ENCODE measurements at places on chromosomes 11 and 22.

- no peak for DNase-seq
Observed at GRCh38 chr11:112394304-112394703, 133.6 kb upstream of the PLET1 start.

DNA sequence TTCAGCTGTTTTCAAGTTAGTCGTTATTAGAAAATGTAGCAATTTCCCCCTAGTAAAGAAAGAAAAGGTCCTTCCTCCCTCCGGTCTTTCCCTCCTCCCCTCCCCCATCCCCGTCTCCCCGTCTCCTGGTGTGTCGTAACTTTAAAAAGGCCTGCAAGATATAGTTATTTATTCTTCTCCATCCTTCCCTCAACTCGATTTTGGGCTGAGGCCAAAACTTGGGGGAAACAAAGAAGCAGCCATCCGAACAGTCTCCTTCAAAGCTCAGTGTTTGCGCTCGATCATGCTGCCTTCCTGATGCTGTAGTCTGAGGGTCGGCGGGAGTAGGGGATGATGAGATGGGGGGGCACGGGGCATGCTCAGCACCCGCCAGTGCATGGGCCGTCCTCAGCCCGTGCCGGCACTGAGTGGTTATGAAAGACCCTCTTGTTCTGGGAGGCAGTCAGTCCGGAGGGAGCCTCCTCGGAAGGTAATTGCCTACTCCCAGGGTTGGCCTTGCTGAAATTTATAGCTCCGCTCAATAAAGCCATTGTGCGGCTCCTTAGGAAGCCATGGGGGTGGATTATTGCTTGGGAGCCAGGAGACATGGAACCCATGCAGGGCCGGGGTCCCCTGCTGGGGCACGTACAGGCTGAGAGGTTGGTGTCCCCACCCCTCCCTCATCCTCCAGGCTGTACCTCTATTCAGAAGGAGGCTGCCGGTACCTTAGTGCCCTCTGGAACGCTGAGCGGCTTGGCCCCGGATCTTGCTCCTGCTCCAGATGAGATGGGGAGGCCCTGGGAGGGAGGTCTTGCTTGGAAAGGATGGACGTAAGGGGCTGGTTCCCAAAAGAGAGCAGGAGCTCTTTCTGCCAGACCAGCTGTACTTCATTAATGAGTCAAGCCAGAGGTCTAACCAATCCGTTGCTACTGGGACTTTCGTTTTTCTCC lies 212.7 kb upstream of the CADM1 start:
- no peak for DNase-seq

DNA sequence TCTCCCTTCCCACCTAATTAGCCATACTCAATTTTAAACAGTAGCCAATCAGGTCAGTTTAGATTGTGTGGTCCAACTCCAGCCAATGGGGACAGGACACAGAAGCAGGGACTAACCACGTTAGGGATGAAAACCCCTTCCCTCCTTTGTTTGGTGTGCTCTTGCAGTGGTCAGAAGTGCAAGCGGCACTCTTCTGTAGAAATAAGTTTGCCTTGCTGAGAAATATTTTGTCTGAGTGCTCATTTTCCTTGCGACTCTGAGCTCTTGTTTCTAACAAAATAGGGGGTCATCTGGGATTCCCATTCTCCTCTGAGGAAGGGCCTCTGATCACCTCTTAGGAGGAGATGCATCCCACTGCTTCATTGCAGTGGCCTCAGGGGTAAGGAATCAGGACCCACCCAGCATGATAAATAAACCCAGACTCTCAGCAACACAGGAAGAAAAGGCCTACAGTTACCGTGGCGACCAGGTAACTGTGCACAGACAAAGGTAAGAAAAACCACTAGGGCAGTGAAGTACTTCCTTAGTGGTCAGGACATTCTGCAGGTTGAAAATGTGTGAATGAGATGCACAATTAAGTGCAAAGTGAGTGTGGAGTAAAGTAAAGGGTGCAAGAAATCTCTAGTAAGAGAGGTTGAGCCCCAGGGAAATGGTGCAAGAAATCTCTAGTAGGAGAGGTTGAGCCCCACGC lies 55.4 kb downstream of the ZNF280B start:
- DNase-seq: no peak

DNA sequence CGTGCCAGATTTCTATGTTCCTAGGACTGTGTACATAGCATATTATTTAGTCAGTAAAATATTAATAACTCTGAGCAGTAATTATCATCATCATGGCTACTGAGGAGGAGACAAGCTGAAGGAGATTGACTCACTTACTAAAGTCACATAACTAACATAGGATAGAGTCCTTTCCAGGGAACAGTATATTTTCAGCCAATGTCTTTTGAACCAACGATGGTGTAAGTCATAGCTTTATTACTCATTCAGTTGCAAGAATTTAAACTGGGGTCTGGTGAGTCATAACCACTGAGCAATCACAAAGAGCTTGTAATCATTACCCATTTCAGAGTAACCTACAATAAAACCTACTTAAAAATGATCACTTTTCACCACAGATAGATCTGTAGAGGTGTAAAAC lies 1564.8 kb upstream of the TENM4 start:
- peak; percentile 22 for DNase-seq

DNA sequence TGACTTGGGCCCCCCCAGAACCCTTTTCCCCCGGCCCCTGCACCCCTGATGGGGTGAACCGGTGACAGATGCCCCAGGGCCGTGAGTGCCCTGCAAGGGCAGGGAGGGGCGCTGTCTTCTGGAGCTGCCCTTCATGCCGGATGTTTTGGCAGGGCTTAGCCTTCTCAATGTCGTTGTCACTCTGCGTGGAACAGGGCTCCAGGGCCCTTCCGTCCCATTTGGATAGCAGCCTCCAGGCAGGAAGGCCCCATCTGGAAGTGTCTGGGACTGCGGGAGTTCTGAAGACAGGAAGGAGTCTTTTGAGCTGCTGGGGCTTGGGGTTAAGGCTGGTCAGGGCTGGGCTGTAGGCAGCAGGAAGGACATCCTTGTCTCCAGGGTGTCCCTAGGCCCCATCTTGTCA lies 4.6 kb downstream of the FRMD8 start:
- no peak for DNase-seq

DNA sequence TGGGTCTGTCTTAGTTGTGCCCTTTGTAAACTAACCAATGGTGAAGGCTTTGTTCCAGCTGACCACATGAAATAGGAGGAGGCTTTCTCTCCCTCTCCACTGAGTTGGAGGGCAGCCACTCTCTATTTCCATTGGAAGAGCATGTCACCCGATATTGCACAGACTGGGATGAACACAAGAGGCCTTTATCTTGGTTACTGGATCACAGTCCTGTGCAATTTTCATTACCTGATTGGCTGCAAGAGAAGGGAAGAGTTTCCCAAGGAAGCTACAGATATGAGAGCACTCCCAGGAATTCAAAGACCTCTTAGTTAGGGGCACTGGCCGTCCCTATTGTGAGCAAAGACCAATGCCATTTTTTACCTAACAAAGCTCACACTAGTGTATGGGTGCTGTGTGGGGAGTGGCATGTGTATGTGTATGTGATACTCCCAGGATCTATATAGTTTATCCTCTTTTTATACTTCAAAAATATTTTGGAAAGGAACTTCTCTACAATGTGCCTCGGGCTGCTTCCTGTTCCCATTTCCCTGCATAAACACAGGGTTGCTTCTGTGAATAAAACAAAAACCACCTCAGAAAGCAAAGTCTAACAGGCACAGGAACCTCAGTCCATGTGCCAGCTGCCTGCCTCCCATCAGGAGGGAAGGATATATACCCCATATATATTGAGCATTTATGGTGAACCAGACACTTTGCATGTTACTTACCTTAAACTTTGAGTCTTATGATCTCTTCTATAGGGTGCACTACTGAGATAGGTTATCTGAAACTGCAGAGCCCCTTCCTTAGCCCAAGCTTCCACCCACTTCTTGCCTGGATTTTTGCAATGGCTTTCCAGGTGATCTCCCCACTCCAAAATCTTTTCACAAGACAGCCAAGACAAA lies 126.5 kb downstream of the RASSF10 start:
- DNase-seq: no peak

DNA sequence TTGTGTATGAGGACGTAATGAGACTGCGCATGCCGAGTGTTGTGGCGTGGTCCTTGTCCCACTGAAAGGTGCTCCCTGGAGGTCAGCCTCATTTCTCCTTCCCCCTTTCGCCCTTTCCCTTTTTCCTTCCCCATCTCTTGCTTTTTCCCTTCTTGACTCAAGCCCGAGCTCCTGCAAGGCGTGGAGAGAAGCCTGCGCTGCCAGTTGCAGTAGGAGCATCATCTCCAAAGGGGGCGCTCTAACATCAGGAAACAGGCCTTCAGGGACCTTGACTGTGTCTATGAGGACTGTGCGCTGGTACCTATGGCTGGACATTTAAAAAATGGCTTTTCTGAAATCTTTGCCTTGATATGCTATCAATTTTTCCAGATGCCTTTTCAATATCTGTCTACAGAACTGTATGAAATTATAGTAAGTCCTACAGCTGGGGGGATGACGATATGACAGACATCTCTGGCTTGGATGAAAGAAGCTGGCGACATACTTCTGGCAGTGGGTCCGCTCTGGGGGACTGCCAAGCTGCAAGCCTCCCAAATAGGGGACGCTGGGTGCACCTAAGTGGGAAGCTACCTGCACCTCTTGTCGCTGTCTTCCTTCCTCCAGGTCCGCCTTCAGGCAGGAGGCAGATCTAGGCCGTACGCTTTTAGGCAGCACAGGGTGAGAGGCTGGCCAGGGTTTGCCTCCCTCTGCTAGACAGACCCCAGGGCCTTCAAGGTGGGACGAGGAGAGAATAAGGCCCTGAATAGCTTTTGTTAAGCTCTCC lies 96.5 kb downstream of the NXPE2 start:
- DNase-seq: no peak

- DNase-seq: peak; percentile 58
Observed at GRCh38 chr11:70399681-70400112, 1.4 kb downstream of the CTTN start.

DNA sequence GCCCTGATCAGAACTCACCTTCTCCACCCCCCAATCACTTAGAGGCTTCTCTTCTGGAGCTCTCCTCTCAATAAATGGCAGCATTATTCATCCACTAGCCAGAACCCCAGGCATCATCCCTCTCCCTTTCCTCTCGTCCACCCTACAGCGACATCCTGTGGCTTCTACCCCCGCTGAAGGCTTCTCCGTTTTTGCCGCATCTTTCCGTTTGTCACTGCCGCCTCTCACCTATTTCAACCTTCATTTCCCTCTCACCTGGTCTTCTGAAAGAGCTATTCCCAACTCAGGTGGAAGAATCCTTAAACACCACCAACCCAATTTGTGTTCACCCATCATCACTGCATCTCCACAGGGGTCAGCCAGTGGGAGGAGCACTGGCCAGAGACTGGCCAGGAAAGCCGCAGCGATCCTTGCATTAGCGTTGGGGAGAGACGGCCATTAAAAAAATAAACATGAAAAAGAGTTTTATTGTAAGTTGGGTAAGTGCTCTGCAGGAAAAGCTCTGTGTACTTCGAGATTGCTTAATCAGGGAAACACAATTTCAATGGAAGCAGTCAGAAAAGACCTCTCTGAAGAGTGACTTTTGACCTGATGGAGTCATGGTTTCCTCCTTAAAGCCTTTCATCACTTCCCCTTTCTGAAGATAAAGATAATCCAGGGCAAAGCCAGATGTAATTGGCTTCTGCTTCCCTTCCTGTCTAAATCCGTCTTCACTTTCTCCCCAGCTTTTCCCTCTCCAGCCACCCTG lies 36.7 kb downstream of the SPATA19 start:
- no peak for DNase-seq

DNA sequence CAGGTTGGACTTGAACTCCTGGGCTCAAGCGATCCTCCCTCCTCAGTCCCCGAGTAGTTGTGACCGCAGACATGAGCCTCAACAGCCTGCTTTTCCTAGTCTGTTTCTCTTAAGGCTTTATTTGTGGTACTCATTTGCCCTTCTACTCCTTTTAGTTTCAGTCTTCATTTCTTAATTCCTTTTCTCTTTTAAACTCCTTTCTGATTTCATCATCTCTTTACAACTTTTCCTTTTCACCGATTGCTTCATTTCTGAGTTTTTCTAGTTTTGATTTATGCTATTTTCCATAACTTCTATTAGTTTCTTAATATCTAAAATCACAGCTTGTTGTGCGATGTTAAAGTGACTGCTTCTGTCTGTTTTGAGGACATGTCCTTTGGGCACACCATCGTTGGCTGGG lies 17.3 kb upstream of the MRGPRF start:
- no peak for DNase-seq

DNA sequence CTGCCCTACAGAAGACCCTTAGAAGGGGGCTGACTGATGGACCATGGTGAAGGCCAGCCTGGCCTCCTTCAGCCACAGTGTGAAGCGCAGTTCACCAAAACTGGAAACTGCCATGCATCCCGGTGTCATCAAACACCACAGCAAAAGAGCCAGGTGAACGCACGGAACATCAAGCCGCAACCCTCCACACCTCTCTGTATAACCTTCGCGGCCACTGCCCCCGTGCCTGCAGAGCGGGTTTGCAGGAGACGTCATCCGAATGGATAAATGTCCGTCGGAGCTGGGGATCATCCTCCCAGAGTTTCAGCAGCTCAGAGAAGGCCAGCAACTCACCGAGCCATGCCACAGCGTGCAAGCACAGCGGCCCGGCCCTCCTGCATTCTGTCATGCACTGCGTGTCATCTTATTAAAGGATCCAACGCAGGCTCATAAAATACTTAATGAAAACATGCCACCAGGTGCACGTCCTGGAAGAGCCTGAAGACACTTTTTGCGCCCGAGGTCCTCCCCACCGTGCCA lies 309.9 kb downstream of the BRD1 start:
- DNase-seq: no peak

GRCh38 chr22:17368554-17369438 lies 464 bp upstream of the CECR2 start:
- no peak for DNase-seq

DNA sequence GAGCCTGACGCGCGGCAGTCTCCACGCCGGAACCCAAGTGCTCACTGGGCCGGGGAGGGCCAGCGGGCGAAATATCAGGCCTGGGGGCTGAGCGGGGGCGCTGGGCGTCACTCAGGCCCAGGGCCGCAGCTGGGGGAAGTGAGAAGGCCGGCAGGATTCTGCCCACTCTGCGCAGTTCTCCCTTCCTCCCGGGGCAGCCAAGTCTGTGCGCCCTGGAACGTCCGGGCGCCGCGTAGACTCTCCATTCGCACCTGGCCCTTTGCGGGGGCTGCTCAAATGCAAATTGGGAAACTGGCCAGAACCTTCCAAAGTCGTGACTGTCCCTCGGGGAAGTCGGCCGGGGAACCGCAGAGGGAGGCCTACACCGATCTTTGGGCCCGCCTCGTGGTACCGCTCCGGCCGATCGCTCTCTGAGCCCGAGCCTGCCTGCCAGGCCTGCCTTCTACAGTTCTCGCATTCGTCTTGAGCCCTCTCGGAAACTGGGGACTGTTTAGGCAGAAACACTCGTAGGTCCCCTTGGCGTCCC lies 2.2 kb upstream of the SLC6A5 start:
- DNase-seq: no peak

GRCh38 chr11:93921695-93922468 lies 71.5 kb upstream of the VSTM5 start:
- peak; percentile 47 for DNase-seq

DNA sequence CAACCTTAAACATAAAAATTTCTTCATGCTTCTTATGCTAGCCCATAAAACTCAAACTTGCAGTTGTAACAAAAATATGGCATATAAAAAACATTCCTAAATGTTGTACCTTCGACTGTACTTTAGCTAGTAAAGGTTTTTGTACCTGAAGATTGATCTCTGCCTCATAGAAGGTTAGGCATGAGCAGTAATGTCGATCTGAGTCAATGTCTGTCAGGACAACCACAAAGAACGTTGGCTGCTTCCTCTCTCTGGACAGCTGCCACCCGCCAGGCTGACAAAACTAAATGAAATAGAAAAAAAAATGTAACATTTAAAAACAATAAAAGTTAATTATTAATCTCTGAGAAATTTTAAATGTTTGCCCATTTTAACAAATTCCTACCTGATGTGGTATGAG lies 251.3 kb downstream of the SBF2 start:
- DNase-seq: no peak

GRCh38 chr11:34997952-34998528 lies 81.6 kb downstream of the PDHX start:
- no peak for DNase-seq
